ENCODE measurements at places on chromosomes 2 and 18.

DNA sequence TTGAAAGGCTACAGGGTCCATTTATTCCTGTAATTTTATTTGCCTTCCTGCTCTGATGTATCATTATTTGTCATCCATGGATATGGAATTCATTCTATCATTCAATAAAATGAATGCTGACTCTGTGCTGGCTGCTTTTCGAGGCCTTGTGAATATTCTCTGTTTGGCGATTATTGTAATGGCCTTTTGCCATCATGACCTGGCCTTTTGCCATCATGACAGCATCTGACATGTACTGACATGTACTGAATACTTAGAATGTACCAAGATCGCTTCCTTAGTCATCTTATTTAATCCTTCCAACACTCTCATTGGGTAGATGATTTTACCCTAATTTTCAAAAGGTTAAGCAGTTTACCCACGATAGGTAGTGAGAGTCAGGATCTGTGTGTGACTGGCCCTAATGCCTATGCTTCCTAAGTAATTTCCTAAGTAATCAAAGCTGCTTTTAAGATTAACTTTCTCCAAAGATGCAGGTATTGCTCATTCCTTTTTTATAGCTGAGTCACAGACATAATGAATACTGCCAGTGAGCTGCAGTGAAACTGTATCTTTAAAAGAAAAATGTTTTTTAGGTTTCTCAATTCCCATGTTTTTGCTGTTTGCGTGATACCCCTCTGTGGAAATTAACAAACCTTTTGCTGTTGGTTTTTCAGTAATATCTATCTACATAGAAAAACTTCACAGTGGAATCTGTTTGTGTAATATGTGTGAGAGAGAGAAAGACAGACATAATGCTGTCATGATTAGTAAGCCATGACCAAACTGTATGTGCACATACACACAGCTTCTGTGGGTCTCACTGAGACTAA is 127.8 kb downstream of the CERS6 start:
- no peak for DNase-seq

- no peak for DNase-seq
Measured at GRCh38 chr2:159849160-159849813, 51.3 kb upstream of the CD302 start.

DNA sequence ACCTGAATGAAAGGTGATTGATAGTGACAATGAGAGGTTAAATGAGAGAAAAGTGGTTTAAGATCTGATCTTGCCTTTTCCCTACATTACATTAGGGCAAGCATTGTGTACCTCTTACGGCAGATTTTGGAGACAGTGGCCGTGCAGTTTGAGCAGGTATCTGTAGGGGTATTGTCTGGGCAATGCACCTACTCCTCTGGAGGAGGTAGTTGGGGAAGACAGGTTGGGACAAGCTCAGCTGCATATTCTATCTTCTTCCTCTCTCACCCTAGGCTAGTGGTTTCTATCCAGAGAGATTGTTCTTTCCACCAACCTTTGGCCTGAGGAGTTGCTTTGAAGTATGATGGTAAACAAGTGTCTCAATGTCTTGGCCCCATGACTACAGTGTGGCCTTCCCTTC is 323.2 kb downstream of the CYP26B1 start:
- DNase-seq, result no peak

DNA sequence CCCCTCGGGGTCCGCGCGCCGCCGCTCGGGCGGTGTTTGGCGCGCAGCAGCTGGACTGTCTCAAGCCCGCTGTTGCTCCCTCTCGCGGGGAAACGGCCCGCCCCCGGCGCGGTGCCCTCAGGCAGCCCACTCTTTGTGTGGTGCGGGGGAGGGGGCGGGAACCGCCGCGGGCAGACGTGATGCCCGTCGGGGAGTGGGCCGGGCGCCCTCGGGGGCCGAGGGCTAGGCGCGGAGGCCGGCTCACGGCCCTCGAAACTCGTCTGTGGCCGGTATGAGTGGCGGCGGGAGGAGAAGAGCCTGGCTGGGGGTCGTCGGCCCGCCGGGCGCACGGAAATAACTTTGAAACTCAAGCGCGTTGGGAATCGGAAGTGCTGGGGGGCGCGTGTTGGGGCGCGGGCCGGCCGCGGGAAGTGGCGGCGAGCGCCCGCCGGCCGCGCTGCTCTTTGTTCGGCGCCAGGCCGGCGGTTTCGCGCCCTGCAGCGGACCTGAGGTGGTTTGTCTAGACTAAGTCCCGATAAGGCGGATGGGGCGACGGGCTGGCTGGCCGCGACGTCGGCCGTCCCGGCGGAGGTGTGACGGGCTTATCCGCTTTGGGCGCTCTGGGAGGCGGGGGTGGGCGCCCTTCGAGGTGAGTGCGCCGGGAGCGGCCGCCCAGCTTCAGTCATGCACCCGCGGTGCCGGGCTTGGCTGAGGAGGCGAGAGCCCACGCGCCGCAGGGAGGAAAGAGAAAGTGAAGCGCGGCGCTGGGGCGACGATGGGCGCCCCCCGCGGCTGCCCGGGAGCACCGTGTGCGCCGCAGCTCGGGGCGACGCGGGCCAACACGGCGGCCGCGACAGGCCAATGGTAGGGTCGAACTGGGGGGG is 679 bp downstream of the PTMA start:
- DNase-seq, result no peak

GRCh38 chr18:59123588-59124369 is 15.9 kb upstream of the SEC11C start:
- no peak for DNase-seq

Measured in stimulated activated CD8-positive, alpha-beta memory T cell treated with anti-CD3 and anti-CD28 coated beads, Interleukin-4, amount 100 ng/mL, for 1 hour (primary cell).